HT1080 (cell line): ENCODE measurements at places on chromosomes 3 and 15.
A peak's percentile ranks its signal among the peaks of the same experiment; 100 is the strongest.

DNA sequence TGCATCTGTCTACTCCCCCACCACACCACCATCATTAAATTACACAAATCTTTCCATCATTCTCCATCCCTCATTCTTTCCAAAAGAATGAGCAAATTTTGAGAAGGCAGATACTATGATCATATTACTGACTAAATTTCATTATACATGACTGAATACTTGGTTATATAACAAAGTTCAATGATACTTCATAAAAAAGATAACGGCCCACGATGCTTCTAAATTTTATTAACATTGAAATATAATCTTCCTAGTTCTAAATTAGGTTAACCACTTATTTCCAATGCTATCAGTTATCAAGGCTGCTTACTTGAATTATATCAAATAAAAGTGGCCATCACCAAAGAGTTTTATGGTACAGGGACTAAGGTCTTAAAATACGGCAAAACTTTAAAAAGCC, 13.5 kb downstream of the HERC1 start:
- DNase-seq, result no peak

- DNase-seq, result no peak
Observed at GRCh38 chr3:52136513-52136912, 17.7 kb downstream of the POC1A start.

GRCh38 chr3:183324083-183324482, 71.0 kb downstream of the B3GNT5 start:
- peak; percentile 98 for DNase-seq

GRCh38 chr15:60004846-60005351, 788 bp downstream of the FOXB1 start:
- DNase-seq, result no peak

DNA sequence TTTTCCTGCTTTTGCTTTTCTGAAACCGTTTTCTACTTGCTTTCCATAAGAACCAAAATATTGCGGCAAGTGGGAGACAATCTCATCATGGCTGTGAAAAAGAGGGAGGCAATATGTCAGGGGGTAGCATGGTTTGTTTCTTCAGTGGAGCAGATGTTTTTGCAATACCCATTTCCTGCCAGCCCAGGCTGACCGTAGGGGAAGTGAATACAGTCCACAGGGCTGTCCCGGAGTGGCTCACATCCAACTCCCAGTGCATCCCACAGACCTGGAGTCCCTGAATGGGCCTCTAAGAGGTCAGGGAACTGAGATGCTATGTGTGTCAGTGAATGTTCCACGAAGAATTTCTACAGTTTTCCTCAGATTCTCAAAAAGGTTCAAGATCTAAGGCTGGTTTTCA, 69.6 kb downstream of the EPHB1 start:
- peak; percentile 63 for DNase-seq

DNA sequence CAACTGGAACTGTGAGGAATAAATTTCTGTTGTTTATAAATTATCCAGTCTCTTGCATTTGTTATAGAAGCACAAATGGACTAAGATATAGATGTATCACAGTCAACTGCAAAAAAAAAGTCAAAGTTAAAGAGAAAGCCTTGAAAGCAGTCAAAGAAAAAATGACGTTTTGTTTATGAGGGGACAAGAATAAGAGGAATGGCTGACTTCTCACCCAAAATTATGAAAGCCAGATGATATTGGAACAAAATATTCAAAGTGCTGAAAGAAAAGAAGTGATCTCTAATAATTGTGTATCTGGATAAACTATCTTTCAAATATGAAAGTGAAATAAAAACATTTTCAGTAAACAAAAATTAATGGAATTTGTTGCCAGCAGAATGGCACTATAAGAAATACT, 171.8 kb upstream of the IGF1R start:
- no peak for DNase-seq

- DNase-seq, result no peak
Observed at GRCh38 chr3:59698091-59698490, 648.3 kb upstream of the CFAP20DC start.

- peak; percentile 11 for DNase-seq
Observed at GRCh38 chr3:115595611-115596275, 27.6 kb upstream of the GAP43 start.

GRCh38 chr3:117955196-117955595, 1079.5 kb downstream of the IGSF11 start:
- DNase-seq, result no peak

GRCh38 chr3:129231331-129232119, 17.9 kb upstream of the COPG1 start:
- peak; percentile 71 for DNase-seq

- DNase-seq, result peak; percentile 65
Observed at GRCh38 chr15:43777267-43777914, 625 bp upstream of the ELL3 start.

- peak; percentile 65 for DNase-seq
Observed at GRCh38 chr15:75718328-75718727, 5.7 kb upstream of the CSPG4 start.

GRCh38 chr3:19932422-19932821, 1.6 kb downstream of the EFHB start:
- no peak for DNase-seq

- no peak for DNase-seq
Observed at GRCh38 chr15:23860290-23861245, 173.5 kb upstream of the NDN start.

DNA sequence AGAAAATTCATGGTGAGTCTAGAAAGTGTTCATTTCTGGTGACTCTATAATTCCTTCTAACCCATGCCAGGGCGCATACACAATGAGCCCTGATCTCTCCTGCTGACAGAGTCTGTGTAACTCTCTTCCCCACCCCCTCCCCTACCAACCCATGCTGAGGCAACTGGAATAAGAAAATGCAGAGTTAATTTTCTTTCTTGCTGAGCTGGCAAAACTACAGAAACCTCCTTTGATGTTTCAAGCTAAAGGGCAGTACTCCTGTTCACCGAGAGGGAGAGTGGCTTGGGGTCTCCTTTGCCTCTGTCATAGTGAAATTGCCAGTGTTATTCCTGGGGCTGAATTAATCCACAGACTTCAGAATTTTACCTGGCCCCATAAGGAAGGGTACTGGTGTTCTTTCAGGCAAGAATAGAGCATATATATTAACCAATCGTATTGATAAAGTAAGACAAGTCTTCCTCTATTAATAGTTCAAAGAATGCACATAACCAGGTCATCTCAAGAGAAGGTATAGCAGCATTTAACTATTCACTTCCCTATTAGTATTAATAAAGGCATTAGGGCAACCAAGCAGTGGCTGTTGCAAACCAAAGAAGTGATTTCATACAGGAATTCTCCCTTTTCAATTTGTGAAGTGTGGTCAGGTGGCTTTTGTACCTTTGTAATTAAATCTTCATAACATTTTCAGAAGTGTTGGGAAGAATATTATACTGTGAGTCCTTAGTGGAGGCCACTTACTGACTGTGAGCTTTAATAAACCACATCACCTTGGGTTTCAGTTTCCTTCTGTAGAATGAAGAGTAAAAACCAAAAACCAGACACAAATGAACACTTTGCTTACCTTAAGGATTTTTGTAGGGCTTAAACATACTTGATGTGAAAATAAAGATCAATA, 4.1 kb downstream of the GAP43 start:
- DNase-seq, result no peak

- DNase-seq, result peak; percentile 83
Observed at GRCh38 chr3:179716811-179717210, 64.0 kb downstream of the USP13 start.

GRCh38 chr15:34768530-34768929, 13.7 kb upstream of the GJD2 start:
- no peak for DNase-seq

DNA sequence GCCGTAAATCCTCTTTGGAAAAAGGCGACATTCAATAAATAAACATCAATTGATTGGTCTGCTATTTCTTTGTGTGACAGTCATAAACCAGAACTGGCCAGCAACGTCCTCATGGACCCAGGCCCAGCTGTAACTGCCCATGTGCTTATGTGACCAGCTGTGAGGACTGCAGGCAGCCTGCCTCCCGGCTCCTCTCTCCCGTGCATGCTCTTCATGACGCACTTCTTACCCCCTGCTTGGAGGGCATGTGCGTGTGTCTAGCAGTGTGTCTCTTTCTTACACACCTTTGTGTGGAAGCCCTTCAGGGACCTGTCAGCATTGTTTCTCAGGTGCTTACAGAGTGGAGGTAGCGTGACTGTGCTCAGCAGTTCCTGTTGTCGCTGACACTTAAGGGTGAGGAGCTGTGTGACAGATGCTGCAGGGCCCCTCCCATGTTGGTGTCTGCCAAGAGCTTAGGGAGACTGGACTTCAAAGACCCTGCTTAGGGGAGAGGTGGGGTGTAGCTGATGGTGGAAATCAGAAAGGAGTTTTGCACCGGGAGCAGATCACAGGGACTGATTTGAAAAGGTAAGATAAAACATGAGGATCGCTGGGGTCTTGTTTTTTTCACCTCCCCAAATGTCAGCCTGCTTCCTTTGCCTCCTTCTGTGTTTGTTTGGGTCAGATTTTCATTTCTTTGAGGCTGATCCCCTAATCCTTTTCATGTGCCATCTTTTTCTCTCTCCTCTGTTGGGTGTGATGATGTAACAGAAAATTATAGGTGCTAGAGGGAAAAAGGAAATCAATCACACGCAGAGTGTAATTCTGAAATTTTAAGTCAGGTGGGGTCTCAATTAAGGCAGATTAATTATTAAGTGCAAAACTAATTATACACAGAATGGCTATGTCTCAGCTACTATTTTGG, 2.1 kb downstream of the PODXL2 start:
- no peak for DNase-seq

DNA sequence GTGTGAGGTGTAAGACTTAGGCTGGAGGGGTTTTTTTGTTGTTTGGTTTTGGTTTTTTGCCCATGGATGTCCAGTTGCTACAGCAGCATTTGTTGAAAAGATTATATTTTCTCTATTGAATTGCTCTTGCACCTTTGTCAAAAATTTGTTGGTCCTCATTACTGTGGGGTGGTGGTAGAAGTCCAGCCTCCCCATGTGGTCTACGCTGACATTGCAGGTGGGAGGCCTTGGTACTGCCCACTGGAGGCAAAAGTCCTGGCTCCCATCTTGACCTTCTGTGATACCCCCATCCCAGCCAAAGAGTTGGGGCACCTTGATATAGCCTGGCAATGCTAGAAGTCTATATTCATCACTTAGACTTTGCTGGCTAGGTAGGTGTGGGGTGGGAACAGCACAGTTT, 5.4 kb upstream of the RAB6B start:
- DNase-seq, result no peak

DNA sequence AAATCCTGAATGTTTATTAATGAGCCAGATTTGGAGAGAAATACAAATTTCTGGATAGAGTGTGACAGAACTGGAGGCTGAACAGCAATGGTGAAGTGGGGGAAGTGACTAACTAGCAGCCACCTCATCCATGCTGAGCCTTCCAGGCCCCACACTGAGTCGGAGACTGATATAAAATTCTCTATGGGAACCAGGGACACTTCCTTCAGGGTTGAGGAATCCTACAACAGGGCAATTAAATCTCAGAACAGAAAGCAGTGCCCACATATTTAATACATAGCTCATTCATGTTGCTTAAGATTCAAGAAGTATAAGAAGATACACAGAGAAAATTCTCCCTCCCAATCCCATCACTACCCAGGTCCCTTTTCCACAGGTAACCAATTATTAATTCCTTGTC, 49.3 kb downstream of the HACD2 start:
- DNase-seq, result peak; percentile 89

DNA sequence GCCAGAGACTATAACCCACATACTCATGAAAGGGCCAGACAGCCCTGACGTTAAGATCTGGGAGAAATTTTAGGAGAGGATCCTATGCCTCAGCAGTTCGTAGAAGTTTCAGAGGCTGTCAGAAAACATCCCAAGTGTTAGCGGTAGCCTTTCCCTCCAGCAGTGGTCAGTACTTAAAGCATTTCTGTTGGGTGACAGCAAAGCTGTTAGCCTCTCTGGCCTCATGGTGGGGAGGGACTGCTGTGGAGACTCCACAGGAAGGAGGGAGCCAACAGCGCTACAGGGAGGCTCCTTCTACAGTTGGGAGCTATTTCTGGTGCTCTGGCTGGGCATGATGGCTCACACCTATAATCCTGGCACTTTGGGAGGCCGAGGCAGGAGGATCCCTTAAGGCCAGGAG, 27.4 kb downstream of the IDH2 start:
- DNase-seq, result no peak

- DNase-seq, result no peak
Observed at GRCh38 chr3:126851934-126852333, 131.0 kb upstream of the PLXNA1 start.

GRCh38 chr3:98109807-98110549, 20.5 kb upstream of the OR5H1 start:
- DNase-seq, result no peak

- DNase-seq, result no peak
Observed at GRCh38 chr3:49296781-49297411, 19.9 kb upstream of the C3orf62 start.
